ENCODE measurements at places on chromosomes 7 and 10. TPM values are rescaled to one million over a fixed set of nuclear protein-coding genes. Genes with fewer than 3 reads are reported as not detected.

GRCh38 chr7:154863766-154864522 lies 139.0 kb downstream of the PAXIP1 start:
- no peak for DNase-seq

DNA sequence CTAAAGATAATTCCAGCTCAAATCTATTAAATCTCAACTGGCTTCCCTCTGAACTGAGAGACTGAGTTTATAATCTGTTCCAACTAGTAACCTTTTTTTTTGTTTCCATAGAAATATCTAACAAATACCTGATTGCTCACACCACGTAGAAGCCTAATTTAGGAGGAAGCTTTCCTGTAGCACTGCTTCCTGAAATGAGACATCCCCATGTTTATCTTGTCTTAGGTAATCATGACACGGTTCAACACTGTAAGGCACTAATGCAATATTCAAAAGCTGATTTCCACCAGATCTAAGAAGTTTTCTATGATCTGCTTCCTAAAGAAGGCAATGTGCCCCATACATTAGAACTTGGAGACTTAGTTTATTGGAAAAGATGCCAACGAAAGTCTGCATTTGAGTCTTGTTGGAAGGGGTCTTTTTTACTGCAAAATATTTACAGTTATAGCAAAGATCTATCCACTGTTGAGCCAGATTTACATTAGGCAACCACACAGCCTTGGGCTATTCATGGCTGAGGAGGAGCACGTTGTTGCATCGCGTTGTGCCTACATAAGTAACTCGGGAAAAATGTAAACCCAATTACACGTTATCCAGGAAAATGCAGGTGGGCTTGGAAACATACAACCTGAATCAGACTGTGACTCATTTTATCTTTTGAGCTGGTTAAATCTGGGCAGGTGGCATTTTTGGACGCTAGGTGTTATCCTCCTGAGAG lies 66.3 kb downstream of the VIPR2 start:
- DNase-seq = no peak

DNA sequence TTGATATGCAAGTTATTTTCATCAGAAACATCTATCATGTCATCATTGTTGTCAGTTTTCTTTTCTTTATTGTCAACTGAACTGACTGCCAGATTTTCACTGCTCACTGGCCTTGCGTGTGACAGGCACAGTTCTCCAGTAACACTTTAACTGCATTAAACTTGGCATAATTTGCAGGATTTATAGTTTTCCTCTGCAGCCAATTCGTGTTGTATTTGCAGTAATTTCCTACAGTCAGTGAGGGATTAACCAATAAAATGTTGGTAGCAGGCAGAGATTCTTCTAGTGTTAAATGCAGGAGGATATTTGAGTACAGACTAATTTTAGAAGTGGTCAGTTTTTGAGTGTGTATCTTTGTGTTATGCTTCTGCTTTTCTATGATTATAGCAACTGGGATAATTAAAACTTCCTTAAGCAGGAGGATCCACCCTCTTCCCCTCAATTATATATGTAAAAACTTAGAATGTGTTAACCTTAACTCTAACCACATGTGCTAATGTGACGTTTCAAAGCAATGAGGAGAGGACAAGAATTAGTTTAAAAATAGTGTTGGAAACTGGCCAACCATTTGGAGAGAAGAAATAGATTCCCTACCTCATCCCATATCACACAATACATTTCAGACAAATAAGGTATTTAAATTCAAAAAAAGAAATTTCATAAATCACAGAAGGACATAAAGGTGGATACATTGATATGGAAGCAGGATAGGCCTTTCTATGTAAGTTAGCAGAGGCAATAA lies 365.5 kb upstream of the BMPER start:
- no peak for DNase-seq

DNA sequence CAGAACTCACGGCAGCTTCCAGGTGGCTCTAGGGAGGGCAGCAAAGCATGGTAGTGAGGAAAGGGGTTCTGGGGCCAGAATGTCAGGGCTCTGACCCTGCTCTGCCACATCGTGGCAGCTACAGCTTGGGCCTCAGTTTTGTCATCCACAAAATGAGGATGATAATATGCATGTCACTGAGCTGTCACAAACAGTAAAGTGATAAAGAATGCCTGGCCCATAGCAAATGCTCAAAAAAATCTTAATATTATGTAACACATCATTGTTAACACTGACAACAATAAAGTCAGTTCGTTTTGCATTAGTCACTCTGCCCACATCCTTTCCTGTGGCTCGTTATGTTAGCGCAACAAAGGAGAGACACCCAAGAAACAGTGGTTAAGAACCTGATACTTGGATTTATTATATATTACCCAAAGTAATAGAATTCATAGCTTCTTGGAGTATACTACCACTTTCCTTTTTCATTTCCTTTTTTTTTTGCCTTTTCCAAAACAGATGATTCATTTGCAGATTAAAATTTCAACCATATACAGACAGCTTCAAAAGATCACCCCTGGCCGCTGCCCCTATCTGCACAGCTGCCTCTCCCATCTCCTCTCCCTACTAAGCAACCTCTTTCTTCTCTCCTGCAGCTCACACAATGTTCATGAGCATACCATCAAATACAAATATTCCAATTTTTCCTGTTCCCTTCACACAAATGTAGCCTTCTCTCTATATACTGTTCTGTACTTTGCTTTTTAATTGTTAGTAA lies 45.5 kb upstream of the DDC start:
- DNase-seq = no peak

GRCh38 chr10:122981066-122981464 lies 864 bp downstream of the PSTK start:
- no peak for DNase-seq

- no peak for DNase-seq
These were observed 264.0 kb downstream of the ARL4A start for GRCh38 chr7:12951397-12951801.

- no peak for DNase-seq
These were observed at the start of gene GRID1 for GRCh38 chr10:86366033-86366901. GRID1 (minus strand) TSS chr10:86366795.

DNA sequence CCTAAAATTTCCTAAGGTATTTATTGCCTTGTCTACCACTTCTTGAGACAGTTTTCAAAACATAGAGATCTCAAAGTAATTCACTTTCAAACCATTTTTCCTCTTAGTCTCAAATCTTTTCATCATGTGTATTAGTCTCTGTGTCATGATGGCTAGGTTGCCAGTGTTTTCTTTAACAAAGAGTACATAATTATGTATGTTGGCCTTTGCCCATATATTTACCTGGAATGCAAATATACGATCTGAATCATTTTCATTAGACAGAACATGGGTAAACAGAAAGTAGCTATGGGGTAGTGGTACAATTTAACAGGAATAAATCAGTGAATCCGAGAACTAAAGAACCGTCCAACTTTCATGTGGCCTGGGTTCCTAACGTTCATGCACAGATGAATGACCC lies 852.1 kb upstream of the MBL2 start:
- DNase-seq = no peak

DNA sequence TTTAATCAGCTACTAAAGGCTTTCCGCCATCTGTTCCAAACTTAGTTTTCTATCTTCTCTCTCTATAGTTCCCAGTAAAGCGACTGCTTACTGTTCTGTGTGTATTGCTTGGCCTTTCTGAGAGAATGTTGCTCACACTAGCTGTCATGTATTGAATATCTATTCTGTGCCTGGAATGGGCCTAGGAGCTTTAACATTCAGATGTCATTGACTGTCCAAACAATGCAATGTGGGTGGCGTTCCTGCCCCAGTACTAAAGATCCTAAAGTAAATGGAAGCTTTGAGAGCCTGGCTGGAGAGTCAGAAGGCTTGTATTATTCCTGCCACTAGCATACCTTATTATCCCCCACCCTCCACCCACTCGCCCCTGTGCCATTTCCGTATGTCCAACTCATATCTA lies 163.5 kb downstream of the SDHAF3 start:
- no peak for DNase-seq

GRCh38 chr7:100142461-100142860 lies 6.3 kb upstream of the LAMTOR4 start:
- DNase-seq = no peak

- DNase-seq = no peak
These were observed 283.8 kb upstream of the C7orf33 start for GRCh38 chr7:148306759-148307158.

DNA sequence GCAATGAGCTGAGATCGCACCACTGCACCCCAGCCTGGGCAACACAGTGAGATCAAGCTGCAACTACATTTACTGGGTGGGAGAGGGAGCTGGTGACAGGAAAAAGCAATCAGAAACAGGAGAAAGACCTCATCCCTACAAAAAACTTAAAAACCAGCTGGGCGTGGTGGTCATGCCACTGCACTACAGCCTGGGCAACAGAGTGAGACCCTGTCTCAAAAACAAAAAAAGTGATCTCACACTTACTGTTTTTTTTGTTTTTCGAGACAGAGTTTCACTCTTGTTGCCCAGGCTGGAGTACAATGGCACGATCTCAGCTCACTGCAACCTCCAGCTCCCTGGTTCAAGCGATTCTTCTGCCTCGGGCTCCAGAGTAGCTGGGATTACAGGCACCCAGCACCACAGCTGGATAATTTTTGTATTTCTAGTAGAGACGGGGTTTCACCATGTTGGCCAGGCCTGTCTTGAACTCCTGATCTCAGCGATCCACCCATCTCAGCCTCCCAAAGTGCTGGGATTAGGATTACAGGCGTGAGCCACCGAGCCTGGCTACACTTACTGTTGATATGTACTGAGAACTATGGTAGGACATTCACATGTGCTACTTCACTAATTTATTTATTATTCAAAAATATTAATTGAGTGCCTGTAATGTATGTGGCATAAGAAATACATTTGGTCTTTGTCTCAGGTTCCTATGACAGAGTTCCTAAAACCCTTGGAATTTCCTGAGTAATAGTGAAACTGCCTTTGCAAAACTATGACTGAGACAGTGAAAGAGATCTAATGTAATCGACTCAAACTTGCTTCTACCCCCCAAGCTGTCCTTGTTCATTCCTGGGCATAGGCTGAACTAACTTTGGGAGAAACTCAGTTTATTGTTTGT lies 27.7 kb upstream of the NRBF2 start:
- no peak for DNase-seq

GRCh38 chr7:69596723-69597277 lies 1.5 kb upstream of the AUTS2 start:
- no peak for DNase-seq

ZDHHC6 gene
- 75.5 TPM for polyA plus RNA-seq

CUBN gene
- 169 TPM for polyA plus RNA-seq

TMEM178B gene
- polyA plus RNA-seq = 0.76 TPM

HSPA12A gene
- polyA plus RNA-seq = 34.2 TPM

NUDT1 gene
- 19.8 TPM for polyA plus RNA-seq

GPR26 gene
- not detected for polyA plus RNA-seq

SPDYE1 gene
- polyA plus RNA-seq = 1.2 TPM

CLRN3 gene
- not detected for polyA plus RNA-seq

All from left renal pelvis (tissue), 4 donors.